ENCODE measurements at places on chromosomes 5 and 9. TPM values are rescaled to one million over a fixed set of nuclear protein-coding genes. Genes with fewer than 3 reads are reported as not detected.

DNA sequence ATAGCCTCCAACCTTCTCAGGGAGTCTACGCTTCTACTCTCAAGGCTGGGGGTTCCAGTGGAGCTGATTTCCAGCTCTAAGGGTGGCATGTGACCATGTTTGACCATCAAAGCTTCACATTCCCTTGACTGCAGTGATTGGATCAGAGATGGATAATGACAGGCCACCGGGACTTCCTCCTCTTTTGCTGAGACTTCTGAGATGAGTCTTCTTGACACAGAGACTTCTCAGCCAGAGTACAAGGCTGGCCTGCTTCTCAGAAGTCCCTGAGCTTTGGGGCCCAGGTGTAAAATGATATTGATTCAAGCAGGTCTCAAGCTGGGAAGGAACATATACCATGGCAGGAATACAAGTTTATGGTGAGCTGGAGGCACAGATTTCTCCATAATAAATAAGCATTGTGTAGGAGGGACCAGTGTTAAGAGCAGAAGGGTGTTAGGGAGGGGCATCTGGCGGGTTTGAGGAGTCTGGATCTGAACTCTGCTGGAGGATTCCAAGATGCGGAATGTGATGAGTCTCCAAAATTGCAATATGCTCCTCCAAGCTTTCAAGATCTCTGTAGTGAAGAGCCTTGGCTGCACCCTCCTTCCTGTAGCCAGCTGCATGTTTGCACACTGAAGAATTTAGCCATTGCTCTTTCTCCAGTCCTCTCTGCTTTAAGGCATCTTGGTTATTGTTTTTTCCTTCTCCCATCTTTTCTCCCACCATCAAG lies 41.7 kb upstream of the HSD17B4 start:
- no peaks in the 10 kb centered on the region for H3K36me3 ChIP-seq
- H3K27ac ChIP-seq: no peak overlapping the region

DNA sequence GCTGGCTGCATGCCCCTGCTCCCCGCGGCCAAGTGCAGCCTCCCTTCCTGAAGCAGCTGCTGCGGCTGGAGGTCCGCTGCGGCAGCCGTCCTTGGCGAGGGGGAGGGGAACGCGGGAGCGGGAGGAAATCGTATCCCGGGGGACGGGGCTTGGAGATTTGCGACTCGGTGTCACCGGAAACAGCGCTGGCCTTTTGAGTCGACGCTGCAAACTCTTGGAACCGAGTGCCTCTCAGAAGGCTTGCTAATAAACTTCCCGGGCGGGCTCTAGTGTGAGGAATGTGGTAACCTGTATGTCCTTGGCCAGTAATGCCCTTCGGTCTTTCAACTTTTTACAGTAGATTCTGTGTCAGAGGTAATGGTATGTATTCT lies 82.7 kb downstream of the PTPDC1 start:
- peak overlapping the region; percentile 100 for H3K27ac ChIP-seq
- H3K36me3 ChIP-seq: no peaks in the 10 kb centered on the region
- no peak for DNase-seq
- H3K4me1 ChIP-seq: peaks cover 43% of the 10 kb centered on the region

DNA sequence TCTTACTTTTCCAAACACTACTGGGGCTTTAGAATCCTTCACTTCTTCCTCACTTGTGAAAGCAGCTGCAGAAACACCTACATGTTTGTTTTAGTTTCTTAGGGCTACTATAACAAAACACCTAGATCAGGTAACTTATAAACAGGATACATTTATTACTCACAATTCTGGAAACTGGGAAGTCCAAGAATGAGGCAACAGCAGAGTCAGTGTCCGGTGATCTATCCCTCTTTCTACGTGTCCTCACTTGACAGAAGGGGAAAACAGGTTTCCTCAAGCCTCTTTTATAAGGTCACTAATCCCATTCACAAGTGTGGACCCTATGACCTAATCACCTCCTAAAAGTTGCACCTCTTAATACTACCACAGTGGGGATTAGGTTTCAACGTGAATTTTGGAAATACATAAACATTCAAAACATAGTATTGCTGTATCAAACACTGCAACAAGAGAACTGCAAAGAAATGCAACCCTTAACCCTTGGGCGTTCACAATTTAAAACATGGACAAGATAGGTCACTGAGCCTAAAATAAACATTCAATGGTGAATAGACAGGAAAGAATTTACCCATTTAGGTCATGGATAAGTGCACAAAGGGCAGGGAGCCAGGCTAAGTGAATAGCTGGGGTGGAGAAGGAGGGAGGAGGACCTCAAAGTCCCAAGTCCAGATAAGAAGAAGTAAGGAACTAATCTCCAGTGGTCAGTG lies 104.3 kb downstream of the PIK3R1 start:
- H3K27me3 ChIP-seq: no peaks in the 10 kb centered on the region
- no peaks in the 10 kb centered on the region for H3K4me1 ChIP-seq
- no peak overlapping the region for H3K27ac ChIP-seq
- no peak for DNase-seq
- H3K36me3 ChIP-seq: no peaks in the 10 kb centered on the region

DNA sequence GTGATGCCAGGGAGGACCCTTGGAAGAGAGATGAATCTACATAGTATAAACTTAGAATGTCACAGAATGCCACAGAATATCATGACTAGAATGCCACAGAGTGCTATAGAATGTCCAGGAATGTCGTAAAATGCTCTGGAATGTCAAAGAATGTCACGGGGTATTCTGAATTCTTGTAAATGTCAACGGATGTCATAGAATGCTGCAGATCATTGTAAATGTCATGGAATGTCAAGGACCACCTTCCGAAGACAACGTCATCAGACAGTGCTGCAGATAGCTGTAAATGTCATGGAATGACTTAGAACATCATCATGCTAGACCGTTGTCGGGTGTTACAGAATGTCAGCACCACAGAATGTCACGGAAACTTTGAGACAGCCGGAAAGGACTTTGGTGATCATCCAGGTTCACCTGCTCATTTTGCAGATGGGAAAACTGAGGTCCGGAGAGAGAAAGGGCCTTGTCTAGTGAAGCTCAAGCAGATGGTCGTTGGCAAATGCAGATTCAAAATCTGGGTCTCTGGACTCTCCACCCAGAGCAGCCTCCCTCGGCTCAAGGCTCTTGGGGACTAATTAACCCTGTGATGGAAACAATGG lies 117.1 kb downstream of the LHX2 start:
- DNase-seq: no peak
- H3K27me3 ChIP-seq: no peaks in the 10 kb centered on the region
- H3K36me3 ChIP-seq: no peaks in the 10 kb centered on the region
- no peaks in the 10 kb centered on the region for H3K4me1 ChIP-seq

PCDHB5 gene
- 1.5 TPM for total RNA-seq

SNAPC4 gene
- 3.6 TPM for total RNA-seq

PALM2AKAP2 gene
- 0.91 TPM for total RNA-seq

- no peaks in the 10 kb centered on the region for H3K36me3 ChIP-seq
- H3K27me3 ChIP-seq: no peaks in the 10 kb centered on the region
- no peak overlapping the region for H3K4me3 ChIP-seq
- DNase-seq: no peak
These were observed 39.2 kb downstream of the INSL6 start for GRCh38 chr9:5146241-5146640.

- DNase-seq: no peak
- no peak overlapping the region for H3K4me3 ChIP-seq
- no peaks in the 10 kb centered on the region for H3K27me3 ChIP-seq
These were observed 17.4 kb downstream of the PCSK5 start for GRCh38 chr9:75907923-75908322.

DNA sequence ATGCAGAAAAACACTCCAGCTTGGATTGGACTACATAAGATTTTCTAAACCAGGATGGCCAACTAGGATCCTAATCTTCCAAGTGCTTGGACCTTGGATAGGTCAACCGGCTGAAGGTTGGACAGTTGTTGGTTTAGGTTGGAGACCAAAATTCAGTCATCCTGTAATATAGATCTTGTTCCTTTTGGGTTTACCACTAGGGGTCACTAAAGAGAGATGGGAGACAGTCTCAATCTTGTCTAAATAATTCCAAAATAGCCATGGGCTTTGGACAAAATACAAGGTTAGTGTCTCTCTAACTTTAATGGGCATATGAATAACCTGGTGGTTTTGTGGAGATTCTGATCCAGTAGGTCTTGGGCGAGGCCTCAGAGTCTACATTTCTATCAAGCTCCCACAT lies 148.7 kb upstream of the ERCC6L2 start:
- no peak for DNase-seq
- H3K27me3 ChIP-seq: no peaks in the 10 kb centered on the region
- no peaks in the 10 kb centered on the region for H3K4me1 ChIP-seq
- no peak overlapping the region for H3K27ac ChIP-seq
- H3K4me3 ChIP-seq: no peak overlapping the region

DNA sequence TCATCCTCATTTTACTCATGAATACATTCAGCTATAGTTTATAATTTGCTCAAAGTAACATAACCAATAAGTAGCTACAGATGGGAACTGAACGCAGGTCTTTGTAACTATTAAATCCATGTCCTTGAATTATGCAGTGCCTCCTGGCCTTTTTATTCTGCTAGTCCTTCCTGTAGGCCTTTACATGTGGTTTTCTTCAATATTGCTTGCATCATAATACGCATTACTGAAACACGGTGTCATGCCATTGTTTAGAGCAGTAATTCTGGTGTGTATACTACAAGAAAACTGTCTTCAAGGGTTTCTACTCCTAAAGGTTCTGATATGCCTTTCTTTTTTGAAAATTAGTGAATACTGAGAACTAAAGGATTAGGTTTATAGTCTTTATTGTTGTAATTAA lies 20.7 kb downstream of the CWC27 start:
- peaks cover 8% of the 10 kb centered on the region for H3K36me3 ChIP-seq
- DNase-seq: no peak
- no peaks in the 10 kb centered on the region for H3K4me1 ChIP-seq
- no peak overlapping the region for H3K4me3 ChIP-seq
- H3K27ac ChIP-seq: no peak overlapping the region

GRCh38 chr5:1946122-1946677 lies 63.5 kb upstream of the IRX4 start:
- H3K27me3 ChIP-seq: no peaks in the 10 kb centered on the region
- DNase-seq: peak; percentile 17
- no peak overlapping the region for H3K4me3 ChIP-seq
- H3K27ac ChIP-seq: no peak overlapping the region
- no peaks in the 10 kb centered on the region for H3K36me3 ChIP-seq
- no peaks in the 10 kb centered on the region for H3K4me1 ChIP-seq

FAM151B gene
- 0.90 TPM for total RNA-seq

CCNO gene
- not detected for total RNA-seq

Data from gastrocnemius medialis (tissue), 4 donors.